ENCODE measurements at places on chromosomes 5 and 9.

DNA sequence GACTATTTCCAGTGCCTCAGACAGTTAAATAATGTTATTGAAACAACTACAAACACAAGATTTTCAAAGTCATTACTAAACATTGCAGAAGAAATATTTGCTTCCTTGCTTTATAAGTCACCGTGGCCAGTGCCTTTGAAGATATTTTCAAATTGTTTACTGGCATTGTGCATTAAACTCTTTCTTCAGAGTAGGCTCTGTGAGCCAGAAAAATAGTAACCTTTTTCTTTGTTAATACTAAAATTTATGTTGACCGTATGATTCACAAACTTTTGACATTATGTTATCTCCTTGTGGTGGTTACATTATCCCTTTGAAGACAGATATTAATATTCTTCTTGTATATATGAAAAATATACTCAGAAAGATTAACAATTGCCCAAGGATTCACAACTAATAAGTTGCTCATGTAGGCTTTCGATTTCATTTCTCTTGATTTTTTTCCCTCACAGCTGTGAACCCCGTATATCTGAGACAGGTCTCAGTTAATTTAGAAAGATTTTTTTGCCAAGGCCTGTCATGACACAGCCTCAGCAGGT, 140.1 kb downstream of the NR3C1 start:
- DNase-seq, result no peak

DNA sequence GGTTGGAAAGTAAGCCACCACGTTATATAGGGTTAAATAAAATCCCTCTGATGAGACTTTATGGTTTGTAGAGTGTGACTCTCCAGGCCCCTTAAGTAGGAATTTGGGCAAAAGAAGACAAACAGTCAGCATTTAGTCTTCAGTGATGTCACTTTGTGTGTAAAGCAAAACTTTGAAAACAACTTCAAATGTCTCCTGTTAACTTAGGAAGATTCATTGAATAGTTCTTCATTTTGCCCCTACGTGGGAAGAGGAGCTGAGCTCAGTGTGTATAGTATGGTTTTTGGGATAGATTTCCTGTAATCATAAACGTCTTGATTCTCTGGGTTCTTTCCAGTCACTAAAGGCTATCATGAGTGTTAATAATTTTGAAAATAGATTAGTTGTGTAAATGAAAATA, 101.3 kb downstream of the GADD45G start:
- DNase-seq, result no peak

GRCh38 chr5:65624571-65625555, at the start of the genes SHLD3 and TRAPPC13:
SHLD3 (plus strand) TSS chr5:65625027; CDS start chr5:65629588, 4,561 bp downstream.
TRAPPC13 (plus strand) TSS chr5:65625027; CDS start chr5:65625061, 34 bp downstream.
- peak; percentile 87 for DNase-seq

- no peak for DNase-seq
These were observed 68.7 kb downstream of the RAB24 start for GRCh38 chr5:177234841-177235240.
